Epithelial cell of proximal tubule (primary cell): ENCODE measurements at places on chromosomes 6 and 20.

DNA sequence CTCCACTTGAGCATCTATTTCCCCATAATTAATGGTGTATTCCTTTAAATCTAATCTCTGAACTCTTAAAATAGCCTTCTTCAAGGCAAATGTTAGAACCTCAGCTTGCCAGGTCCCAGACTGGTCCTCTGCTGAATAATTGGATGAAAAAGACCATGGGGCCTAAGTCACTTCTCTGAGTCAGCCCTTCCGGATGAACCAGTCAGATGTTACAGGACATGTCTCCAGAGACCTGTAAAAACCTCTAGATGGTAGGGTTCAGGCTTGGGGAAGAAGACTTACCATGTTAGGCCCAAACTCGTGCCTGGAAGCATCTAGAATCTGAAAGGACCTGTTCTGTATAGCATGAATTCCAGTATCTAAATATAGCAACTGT lies 97.3 kb downstream of the CDKAL1 start:
- DNase-seq = no peak

DNA sequence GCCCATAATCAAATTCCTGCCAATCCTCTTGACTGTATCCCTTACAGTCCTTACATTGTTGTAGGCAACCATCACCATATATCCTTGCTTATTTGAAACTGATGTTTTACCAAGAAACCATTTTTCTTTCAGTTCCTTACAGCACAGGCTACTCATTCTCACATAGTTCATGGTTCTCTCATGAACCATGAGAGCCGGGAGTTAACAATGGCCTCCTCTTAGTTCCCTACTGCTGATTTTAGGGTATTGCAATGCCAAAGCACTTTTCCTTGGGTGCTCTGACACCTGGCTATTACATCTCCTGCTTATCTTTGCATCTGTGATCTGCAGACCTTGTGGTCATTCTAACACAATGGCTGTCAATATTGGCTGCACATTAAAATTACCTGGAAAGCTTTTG lies 133.4 kb downstream of the MYB start:
- DNase-seq = no peak

DNA sequence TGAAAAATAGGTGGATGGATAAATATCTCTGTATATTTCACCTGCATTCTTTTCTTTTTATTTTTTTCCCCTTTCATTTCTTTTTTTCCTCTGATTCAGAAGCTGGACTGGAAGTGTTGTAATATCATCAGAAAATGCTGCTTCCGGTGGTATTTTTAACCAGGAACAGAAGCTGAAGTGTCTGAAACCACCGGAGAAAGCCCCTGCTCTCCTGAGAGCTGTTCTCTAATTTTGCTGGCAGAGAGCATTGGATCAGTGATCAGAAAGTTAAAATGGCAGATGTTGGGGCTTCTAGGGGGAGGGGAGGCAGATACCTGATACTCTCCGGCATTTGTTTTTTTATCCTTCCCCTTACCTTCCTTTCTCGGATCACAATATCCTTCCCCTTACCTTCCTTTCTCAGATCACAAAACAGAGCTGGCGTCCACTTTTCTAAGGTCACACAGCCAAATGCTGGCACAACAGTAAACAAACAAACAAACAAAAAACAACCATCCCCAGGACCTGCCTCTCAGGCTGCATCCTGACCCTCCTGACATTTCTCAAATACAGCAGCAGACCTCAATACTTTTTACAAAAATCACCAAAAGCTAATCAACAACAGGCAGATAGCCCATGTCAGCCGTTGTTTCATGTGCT lies 143.2 kb upstream of the ZNF217 start:
- DNase-seq = no peak

GRCh38 chr6:42147138-42147562 lies 4.7 kb upstream of the C6orf132 start:
- no peak for DNase-seq

DNA sequence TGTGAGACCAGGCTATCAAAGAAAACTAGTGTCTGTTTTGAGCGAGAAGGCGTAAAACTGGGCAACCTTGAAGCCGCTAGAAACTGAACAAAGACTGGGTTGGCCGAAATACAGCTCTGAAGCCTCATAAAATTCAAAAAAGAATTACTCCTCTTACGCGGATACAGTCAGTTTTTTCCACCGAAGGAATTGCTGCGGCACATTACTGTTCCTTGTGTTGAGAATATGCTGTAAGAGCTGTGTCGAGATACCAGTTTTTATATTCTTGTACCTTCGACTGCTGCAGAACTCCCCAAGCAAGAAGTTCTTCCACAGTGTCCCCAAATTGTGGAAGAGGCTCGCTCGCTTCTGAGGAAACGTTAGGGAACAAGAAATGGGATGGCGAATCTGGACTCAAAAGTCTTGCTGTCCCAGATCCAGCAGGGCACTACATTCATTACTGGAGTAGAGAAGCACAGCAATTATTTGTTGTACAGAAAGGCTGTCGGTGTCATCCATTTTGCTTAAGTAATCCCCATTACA lies 523 bp upstream of the COX7A2 start:
- no peak for DNase-seq
